GM23248 (cell line): ENCODE measurements at places on chromosomes 3 and 15.

- DNase-seq: no peak
Observed at GRCh38 chr3:183635107-183635430, 354 bp upstream of the KLHL24 start.

DNA sequence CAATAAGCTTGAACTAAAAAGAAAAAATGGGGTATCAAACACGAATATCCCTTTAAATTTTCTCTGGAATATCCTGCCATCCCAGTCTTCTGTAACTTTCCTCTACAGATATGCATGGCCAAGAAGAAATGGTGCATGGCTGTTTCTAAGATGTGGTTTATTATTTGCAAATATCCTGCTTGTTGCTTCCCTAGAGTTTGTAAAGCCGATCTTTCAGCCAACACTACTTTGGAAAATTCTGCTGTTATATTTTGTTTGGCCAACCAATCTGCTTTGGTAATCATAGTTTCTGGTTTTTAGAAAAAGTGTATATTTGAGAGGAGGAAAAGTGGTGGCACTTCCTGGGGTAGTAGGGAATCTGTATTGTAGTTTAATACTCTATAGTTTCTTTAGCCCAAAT lies 13.9 kb downstream of the PHLDB2 start:
- DNase-seq: no peak

DNA sequence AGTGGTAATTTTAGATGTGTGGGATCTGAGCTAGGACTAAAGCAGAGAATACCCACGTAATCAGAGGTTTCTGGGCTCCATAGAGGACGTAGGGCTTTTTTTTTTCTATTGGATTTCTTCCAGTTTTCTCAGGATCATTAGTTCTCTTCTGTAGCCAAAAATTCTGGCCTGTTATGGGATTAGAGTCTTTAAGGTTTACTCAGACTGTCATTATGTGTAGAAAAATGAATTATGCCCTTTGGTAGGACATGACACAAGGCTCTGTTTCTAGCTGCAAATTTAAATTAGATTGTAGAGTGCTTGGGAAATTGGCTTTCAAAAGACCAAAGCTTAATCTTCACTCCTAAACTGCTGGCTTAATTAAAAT lies 1.9 kb downstream of the SETD5 start:
- peak; percentile 59 for DNase-seq

DNA sequence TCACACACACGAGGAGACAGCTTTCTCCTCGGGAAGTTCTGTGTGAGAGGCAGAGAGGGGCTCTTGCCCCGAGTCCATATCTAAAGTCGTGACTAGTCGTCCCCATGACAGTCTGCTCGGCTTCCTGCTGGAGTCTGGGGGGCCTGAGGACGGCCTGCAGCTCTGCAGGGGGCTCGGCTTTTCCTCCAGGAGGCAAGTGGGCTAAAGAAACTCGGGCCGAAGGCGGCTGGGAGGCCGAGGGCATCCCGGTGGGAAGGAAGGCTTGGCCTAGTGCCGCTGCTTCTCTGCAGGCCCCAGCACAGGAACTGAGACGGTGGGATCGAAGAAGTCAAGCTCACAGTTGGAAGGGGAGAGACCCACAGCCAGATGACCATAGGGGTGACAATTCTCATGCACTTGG lies 25.4 kb upstream of the PIGZ start:
- DNase-seq: no peak

GRCh38 chr3:136404056-136404455 lies 153.9 kb downstream of the PCCB start:
- DNase-seq: peak; percentile 7

DNA sequence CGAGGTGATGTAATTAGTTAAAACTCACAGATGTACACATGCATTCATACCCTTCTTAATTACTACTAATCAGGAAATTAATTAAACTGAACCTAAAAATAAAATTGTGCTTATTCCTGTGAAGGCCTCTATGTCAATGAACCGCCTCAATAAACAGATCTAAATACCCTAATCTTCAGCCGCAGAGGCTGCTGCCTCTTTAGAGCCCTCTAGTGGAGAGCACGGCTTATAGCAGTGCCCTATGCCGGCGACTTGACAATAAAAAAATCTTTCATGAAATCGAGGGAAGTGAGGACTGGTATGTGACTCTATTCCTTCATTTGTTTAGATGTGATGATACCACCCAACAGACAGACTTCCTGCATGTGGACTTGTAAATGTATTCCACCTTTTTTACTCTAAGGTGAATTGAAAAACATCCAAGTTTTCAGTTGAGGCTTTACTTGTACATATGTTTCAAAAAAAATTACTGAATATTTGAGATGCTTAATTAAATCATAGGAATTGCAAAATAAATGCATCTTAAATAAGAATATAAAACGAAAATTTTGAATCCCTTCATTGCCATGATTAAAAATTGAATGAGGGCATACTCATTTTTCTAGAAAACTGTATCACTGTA lies 8.3 kb upstream of the EPHA3 start:
- peak; percentile 80 for DNase-seq

GRCh38 chr15:93997071-93997658 lies 234.2 kb upstream of the MCTP2 start:
- peak; percentile 58 for DNase-seq

DNA sequence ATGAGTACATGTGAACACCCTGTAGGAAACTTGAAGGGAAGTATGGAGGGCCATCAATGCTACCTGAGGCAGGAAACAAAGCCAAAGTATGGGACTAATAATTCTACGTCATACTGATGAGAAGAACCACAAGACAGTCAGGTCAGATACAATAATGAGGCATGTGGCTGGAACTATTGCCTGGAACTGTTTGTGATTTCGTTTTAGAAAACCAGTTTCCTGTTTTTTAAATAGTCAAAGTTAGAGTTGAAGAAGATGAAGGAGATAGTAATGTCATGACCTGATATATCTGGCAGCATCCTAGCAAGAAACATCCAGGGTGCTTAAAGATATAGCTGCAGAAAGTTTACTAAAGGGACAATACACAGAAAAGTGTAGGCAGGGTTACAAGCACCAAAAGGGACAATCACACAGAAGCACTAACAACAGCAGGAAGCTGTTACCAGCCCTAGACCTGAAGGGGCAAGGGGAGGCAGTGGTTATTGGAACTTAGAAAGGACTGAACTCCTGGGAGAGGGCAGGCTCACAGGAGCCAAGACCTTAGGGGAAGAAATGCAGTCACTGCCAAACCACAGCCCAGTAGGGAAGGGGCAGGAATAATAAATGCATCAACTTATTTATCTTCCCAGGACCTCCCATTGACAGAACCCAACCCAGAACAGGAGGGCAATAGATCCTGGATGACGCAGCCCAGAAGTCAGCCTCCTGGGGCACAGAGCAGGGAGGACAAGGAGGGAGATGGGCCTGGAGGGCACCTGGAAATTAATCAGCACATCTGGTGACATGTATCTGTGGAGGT lies 302.1 kb upstream of the STT3B start:
- DNase-seq: no peak

DNA sequence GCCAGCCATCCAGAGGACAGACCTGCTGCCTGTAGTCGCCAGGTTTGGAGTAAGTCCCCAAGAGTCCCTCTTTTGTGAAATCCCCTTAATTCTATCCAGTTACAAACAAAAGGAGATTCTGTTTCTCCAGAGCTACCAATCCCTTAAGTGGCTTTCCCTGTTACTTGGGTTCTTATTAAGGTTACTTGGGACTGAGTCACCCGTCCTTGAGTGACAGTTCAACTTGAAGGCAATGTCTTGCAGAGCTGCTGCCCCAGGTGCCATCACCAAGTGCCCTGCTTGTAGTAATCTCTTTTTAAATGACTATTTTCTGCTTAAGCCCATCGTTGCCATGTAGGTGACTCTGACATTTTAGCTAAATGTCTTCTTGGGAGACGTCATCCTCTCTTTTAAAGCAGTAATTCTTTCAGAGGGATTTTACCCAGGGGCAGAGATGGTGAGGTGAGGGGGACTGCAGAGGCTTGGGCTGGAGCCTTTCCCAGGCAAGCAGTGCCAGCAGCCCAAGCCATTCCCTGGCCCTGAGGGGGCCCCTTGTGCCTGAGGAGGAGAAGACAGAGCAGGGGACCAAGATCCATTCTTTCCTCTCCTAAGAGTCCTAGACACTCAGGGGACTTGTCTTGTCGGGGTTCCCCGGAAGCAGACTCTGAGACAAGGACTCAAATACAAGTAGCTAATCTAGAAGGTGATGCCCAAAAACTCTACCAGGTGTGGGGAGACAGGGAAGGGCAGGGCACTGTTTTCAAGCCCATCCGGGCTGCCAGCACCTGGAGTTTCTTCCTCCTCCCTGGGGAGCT lies 253.7 kb downstream of the PLCL2 start:
- no peak for DNase-seq

- DNase-seq: peak; percentile 15
Observed at GRCh38 chr3:134067531-134068161, 37.9 kb upstream of the SLCO2A1 start.

DNA sequence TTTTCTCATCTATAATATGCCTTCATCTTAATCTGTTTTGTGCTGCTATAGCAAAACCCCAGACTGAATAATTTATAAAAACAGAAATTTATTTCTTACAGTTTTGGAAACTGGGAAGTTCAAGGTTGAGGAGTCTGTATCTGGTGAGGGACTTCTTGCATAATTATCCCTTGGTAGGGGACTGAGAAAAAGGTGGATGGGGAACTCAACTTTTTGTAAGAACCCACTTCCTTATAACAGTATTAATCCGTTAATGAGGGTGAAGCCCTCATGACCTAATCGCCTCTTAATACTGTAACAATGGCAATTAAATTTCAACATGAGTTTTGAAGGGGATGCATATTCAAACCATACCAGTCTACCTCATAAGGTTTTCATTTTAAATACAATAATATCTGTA lies 17.4 kb upstream of the MYH15 start:
- DNase-seq: no peak

DNA sequence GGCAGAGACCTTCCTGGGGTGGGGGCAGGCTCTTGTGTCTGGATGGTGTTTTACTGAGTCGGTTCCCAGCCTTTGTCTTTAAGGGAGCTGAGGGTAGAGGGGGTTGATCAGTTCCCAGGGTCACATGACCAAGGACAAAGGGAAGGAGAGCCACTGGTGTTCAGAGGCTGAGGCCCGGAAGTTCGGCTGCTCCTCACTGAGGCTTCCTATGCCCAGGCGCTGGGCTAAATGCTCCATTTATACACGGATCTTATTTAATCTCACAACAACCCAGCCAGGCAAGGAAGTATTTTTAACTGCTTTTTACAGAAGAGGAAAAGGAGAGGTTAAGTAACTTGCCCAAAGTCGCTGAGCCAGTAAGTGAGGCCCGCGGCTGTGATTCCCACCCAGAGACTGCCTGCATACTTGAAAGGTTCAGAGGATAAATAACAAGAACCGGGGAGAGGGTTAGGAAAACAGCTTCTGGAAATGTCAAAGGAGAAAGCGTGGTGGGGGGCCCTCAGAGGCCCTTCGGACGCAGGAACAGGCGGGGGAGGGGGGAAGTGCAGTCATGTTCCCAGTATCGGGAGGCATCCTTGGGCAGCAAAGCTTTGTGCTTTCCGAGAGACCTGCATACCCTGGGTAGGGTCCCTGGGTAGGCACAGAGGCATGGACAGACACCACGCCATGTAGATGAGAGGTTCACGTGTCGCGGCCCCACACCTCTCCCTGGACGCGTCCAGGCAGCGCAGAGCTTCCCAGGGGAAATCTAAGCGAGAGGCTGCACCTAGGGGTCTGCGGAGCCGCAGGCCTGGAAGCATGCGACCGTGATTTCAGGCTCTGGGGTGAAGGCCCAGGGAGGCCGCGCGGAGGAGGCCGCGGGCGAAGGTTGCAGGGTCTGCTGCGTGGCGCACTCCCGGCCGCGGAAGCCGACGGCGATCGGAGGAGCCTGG lies 21.3 kb downstream of the EPHB3 start:
- peak; percentile 91 for DNase-seq

- DNase-seq: no peak
Observed at GRCh38 chr3:192419312-192419711, 308.0 kb downstream of the FGF12 start.

DNA sequence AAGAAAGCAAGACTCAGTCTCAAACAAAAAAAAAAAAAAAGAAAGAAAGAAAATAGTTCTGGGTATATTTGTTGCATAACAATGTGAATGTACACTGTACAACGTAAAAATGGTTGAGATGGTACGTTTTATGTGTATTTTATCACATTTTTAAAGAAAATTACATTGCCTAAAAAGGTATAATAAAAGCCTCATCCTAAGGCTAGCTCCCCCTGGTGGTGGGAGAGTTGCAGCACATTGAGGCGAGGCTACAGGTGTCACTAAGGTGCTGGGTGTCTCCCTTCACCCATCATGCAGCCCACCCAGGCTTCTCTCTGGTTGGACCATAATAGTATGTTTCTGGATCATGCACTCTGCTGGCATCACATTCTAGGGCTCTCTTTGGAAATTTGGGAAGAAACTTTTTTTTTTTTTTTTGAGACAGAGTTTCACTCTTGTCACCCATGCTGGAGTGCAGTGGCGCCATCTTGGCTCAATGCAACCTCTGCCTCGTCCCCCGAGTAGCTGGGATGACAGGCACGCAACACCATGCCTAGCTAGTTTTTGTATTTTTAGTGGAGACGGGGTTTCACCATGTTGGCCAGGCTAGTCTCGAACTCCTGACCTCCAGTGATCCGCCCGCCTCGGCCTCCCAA lies 12.4 kb upstream of the RAB11A start:
- DNase-seq: peak; percentile 72

GRCh38 chr15:30990036-30990435 lies 1.4 kb downstream of the MTMR10 start:
- peak; percentile 19 for DNase-seq

GRCh38 chr3:195201295-195201694 lies 69.7 kb downstream of the XXYLT1 start:
- DNase-seq: no peak

DNA sequence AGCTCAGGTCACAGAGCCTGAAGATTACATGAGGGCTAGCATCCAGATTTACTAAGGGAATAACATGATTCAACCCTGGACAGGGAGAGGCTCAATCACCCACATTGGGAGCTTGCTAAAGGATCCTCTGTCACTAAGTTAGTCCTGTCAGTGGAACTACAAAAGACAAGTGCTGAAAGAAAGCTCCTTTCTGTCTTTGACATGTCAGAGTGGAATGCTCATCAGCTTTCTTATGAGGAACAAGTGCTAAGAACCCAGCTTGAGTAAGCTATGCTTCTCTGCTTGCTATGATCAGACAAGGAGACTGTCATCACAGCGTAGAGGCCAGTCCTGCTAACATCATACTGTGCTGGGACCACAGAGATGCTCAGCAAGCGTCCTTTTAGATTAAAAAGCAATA lies 74.5 kb downstream of the MB21D2 start:
- DNase-seq: no peak

GRCh38 chr3:78913711-78914110 lies 854.1 kb downstream of the ROBO1 start:
- DNase-seq: no peak

- peak; percentile 85 for DNase-seq
Observed at GRCh38 chr3:124811436-124811835, 75.7 kb downstream of the ITGB5 start.

GRCh38 chr3:64653101-64653500 lies 34.7 kb downstream of the ADAMTS9 start:
- no peak for DNase-seq

- peak; percentile 18 for DNase-seq
Observed at GRCh38 chr15:39099524-39099923, 481.4 kb upstream of the THBS1 start.
